GOT3 (cell line): ENCODE measurements at places on chromosomes 6 and 20.
A peak's percentile ranks its signal among the peaks of the same experiment; 100 is the strongest.

DNA sequence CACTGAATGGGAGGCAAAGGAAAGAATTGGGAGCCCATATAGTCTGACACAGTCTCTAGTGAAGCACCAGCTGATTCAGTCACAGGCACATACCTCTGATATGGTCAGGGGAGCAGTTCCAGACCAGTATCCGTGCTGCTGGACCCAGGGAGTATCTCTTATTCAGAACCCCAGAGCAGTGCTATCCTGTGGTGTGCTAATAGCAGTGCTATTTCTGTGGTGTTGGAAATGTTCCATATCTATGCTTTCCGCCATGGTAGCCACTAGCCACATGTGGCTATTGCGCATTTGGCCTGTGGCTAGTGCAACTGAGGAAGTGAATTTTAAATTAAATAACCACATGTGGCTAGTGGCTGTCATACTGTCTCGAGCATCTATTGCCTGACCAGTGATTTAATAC, 11.0 kb downstream of the SCUBE3 start:
- no peak for DNase-seq

GRCh38 chr20:37223053-37223452, 38.6 kb downstream of the GHRH start:
- peak; percentile 17 for DNase-seq

- no peak for DNase-seq
These were observed 343 bp downstream of the SNAP91 start for GRCh38 chr6:83708546-83708969.

DNA sequence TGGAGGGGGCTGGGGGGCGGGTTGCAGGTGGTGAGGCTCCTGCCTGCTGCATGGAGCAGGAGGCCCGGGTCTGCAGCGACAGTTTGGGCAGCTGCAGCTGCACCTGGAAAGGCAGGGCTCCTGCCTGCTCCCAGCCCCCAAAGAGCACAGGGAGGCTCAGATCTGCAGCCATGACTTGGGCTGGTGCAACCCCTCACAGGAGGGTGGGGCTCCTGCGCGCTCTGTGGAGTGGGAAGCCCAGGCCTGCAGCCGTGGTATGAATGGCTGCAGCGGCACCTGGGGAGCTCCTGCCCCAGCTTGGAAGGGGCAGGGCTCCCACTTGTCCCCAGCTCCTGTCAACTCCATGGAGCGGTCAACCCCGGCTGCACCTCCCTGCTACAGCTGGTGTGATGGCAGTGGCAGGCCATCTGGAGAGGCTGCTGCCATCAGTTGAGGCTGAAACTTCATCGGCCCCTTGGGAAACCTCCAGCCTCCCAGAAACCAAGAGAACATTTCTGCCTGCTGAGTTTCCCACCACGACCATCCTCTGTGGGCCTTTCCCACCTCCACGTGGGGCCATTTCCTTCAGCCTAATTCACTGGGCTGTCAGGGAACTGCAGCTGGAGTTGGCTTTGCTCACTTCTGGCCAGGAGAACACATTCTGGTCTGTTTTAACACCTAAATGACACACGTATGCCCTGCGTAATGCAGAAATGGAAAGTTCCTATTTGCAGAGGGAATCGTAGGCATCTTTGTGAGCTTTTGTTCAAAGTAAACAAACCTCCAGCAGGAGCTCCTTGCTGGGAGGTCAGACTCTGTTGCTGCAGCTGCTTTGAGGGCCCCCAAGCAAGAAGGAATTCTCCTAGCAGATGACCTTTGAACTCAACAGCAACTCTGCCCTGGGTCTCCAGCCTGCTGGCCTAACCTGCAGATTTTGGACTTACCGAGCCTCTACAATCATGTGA, 429.0 kb downstream of the PREX1 start:
- no peak for DNase-seq

DNA sequence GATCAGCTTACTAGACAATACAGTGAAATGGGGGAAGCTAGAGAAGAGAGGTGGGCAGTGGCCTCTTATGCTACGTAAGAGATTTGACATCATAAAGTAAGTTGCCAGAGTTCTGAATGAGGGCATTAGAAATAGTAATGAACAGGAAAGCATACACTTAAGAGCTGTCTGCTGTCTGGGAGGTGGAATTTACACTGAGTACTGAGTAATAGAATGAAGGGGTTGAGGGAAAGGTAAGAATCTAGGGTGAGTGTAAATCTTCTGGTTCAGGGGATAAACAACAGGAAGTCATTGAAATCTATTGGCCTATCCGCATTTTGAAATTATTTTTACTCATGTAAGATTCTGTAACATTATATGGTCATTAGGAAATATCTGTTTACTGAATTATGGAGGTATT, 35.8 kb downstream of the HLA-DMB start:
- DNase-seq = no peak

- no peak for DNase-seq
These were observed 1.8 kb upstream of the ALDH8A1 start for GRCh38 chr6:134951494-134952263.

DNA sequence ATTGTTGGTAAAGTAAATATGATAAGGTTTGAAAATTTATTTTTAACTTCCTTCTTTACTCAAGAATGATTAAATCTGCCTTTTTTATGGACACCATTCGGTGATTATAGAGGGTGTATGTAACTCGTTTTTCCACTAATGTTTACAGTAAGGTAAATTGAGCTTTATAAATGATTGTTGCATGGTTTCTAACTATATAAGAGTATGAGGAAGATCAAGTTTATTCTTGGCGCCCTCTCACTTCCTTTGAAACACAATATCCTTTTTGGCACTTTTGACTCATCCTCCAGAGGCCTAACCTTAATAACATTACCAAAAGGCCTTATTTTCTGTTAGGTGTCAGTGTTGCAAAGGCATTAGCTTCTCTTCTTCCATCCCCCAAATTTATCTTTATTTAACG, 41.8 kb upstream of the MTRF1L start:
- DNase-seq = no peak

GRCh38 chr6:151747896-151748295, 59.6 kb upstream of the ESR1 start:
- no peak for DNase-seq

- peak; percentile 34 for DNase-seq
These were observed 8.2 kb upstream of the TBC1D7 start for GRCh38 chr6:13336553-13336952.
